ENCODE measurements at places on chromosomes 4 and X.

DNA sequence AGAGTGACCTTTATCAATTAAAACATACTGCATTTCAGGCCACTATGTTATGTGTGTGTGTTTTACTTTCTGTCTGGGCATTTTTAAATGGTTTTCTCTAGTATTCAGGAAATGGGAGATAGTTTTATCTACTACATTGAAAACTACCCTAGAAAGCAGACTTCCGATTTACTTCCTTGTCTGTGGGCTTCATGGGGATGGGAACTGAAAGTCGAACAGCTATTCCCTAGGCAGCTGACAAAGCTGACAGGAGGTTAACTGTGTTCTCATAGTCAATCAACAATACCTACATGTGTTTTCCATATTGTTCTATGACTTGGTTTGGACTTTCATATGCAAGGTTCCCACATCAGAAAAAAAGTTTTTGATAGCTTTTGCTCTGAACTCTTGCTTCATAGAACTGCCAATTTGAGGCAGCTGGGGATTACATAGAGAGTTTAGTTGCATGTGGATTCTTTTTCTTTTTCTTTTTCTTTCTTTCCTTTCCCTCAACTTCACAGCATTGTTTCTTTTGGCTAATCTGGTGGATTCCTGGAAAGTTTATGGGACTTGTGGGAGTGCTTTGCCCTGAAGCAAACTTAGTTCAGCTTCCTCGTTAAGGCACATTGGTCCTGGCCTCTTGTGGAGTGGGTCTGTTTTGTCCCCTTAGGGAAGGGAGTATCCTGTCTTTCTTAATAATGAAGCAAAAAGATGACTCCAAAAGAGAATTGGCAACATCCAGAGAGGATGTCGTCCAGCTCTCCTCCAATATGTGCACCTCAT lies 327.1 kb upstream of the GIMD1 start:
- no peak overlapping the region for H3K27ac ChIP-seq
- no peaks in the 10 kb centered on the region for H3K4me1 ChIP-seq
- H3K27me3 ChIP-seq, result no peaks in the 10 kb centered on the region
- no peaks in the 10 kb centered on the region for H3K36me3 ChIP-seq

- H3K4me1 ChIP-seq, result no peaks in the 10 kb centered on the region
- no peaks in the 10 kb centered on the region for H3K27me3 ChIP-seq
- no peak for DNase-seq
Measured at GRCh38 chrX:81261576-81261975, 59.7 kb downstream of the SH3BGRL start.

GRCh38 chr4:63296773-63297172 lies 1112.5 kb downstream of the TECRL start:
- H3K4me1 ChIP-seq, result no peaks in the 10 kb centered on the region
- no peaks in the 10 kb centered on the region for H3K27me3 ChIP-seq
- no peak overlapping the region for H3K4me3 ChIP-seq
- no peak overlapping the region for H3K27ac ChIP-seq
- no peak for DNase-seq
- H3K36me3 ChIP-seq, result no peaks in the 10 kb centered on the region

DNA sequence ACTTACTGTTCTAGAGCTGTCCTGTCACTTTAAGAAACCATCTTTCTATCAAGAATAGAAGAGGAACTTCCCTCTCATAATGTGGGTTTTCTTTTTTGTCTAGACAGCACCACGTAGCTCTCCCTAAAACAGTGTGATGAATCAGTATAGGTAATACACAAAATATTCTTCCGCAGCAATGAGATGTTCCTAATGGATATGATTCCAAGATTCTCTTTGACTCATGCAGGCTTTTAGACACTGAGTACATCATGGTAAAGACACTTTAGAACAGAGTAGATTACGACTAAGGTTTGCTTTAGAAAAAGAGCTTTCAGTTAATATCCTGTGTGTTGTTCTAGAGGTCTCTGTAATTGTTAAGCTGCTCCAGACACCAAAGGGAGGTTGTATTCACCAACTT lies 69.8 kb downstream of the PTTG2 start:
- H3K27me3 ChIP-seq, result no peaks in the 10 kb centered on the region
- H3K36me3 ChIP-seq, result peaks cover 33% of the 10 kb centered on the region
- no peak for DNase-seq
- H3K27ac ChIP-seq, result no peak overlapping the region

- no peak overlapping the region for H3K4me3 ChIP-seq
- no peaks in the 10 kb centered on the region for H3K27me3 ChIP-seq
- no peaks in the 10 kb centered on the region for H3K36me3 ChIP-seq
- DNase-seq, result no peak
Measured at GRCh38 chr4:41039317-41039716, 175.0 kb downstream of the APBB2 start.
